ENCODE measurements at places on chromosomes 2 and 18.

DNA sequence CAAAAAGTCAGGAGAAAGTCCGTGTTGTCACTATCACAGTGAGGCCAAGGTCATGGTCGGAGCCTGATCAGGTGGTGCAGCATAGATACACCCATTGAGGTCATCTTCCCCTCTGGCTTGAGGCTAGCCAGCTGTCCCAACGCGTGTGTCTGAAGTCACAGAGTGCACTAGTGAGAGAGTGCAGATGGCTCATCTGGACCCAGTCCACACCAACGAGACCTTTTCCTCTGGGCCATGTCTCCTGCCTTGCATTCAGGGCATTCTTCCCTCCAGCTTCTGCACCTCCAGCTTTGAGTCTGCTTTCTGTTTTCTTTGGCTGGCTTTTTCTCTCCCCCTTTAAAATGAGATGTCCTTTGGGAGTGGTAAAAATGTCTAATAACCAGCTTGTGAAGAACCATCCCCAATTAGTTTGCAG, 146.9 kb downstream of the TDRD15 start:
- no peak for DNase-seq

DNA sequence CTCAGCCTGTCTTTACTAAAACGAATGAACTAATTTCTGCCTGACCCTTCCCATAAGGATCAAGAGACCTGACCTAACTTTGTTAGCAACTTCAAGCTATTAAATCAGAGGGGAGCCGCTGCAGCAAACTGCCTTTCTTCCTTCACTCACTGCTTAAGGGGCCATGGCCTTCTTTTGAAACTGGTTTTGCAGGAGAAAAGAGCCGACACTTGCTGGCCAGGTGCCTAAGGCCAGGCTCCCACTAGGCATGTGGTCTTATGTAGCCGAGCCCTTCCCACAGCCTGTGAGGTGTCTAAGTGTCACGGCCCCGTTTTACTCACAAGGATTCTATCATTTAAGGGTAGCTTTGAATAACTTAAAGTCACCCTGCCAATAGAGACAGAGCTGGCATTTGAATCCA, 130.8 kb downstream of the ZNF236 start:
- DNase-seq: no peak

DNA sequence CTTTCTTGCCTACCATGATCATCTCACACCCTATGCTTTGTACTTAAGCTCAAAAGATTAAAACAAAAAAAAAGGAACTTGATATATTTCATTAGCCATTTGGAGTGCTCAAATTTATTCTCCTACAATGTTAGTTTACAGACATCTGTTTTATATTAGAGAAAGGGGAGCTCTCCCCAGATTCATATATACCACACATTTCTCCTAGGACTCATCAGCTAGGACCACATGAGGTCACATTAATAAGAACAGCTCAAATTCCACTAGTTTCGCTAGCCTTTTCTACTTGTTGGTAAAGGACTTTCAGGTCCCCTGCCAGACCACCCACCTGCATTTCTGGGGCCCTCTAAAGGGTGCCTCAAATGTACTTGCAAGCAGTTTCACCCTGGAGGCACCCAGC, 151.2 kb upstream of the MMADHC start:
- DNase-seq: no peak

GRCh38 chr2:208294482-208295024, 28.5 kb downstream of the PIKFYVE start:
- DNase-seq: no peak

GRCh38 chr18:48533340-48534070, 5.3 kb upstream of the CTIF start:
- DNase-seq: no peak

DNA sequence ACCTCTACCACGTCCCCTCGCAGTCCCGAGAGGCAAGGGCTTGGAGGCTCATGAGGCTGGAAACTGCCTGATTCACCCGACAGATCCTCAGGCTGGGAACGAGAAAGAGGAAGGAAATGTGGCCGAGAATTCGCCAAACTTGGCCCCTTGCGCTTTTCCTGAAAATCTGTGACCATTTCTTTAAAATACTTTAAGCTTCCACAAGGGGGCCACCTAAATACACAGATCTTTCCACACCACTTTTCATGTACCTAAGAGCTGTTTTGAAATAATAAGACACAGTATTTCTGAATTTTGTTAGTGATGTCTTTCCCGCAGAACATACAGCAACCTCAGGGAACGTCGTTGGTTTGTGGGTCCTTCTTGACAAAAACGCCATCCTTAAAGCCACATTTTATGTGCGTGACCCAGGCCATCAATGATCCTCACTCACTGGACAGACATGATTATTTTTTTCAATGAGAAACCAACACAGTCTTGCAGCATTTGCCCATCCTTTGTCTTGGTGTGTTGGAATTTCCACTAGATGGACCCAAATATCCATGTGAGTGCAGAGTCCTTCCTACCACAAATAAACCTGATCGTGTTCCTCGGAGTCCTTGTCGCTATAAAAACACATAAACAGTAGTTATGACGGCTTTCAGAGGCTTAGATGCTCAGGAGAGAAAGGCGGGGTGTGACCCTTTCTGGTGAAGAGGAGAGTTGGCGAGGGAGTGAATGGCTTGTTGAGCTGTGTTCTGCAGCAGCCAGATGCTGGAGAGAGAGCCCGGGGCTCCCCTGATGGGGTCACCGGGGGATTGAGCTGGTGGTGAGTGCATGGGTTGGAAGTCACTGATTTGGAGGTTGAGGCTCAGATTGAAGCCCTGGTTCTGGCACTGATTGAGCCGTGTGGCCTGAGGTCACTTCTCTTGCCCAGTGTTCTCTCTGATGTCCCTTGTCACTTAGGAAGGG, 25.0 kb downstream of the DCDC2C start:
- no peak for DNase-seq

DNA sequence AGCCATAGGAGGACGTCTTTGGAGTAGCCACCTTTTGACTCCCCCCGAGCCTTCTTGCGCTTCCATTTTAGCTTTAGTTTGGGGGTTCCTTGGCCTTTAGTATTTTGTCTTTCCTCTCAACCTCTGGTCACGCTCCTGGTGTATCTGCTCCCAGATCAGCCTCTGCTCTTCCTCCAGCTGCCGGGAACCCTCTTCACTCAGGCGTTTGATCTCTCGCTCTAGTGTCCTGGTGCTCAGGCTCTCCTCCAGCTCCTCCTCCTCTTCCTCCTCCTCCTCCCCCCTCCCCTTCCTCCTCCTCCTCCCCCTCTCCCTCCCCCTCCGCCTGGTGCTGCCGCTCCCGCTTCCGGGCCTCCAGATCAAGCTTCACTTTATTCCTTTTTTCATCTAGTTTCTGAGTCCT, 1082.3 kb upstream of the TMEFF2 start:
- no peak for DNase-seq

GRCh38 chr2:167182403-167182802, 294.1 kb downstream of the XIRP2 start:
- no peak for DNase-seq

GRCh38 chr2:202031246-202031951, 2.3 kb upstream of the FZD7 start:
- DNase-seq: no peak

DNA sequence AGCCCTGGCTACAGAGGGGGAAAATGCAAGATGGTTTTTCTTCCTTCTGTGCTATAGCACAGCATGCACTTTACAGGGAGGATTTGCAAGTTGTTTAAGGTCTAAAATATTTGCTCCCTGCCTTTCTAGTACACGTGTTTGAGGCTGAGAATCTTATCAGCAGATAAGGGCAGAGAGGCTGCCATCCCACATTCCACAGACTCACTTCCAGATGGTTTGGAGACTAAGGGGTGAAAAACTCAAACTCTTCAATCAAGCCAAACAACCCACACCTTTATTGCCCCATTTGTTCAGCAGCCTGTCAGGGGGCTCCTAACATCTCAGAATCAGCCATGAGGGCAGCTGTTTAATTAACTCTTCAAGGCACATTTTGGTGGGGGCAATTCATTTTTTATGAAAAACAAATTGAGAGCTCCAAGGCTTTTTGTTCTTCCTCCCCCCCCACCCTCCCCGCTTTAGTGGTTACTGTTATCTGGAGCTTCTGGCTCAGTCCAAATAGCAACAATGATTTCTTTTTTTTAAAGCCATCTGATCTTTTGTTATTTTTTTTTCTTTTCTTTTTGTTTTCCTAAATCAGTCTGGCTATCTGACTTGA, 242.6 kb upstream of the NT5C1B start:
- no peak for DNase-seq

- DNase-seq: no peak
These were observed 48.0 kb upstream of the ANXA4 start for GRCh38 chr2:69693775-69694450.

DNA sequence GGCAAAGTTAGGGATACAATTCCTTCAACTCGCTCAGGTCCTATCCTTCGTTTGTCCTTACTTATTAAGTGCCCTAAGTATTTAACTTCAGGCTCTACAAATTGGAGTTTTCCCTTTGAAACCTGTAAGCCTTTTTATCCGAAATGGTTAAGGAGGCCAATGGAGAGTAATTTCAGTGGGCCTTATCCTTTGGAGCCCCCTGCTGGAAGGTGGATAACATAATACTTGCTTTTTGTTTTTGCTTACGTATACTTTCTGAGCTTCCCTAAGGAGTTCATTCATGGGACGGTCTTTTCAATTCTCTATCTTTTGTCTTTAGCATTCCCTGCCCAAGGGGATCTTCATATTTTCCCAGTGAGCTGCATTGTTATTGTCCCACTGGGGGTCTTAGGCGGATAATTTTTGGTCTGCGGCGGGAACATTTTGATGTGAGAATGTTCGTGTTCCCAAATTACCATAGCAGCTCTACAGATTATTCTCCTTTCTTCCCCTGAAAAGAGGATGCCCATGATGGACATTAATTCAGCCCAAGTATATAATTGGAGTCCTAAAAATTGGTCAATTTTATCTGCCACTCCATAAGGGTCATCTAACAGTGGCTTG, 34.4 kb upstream of the TRAPPC8 start:
- no peak for DNase-seq

DNA sequence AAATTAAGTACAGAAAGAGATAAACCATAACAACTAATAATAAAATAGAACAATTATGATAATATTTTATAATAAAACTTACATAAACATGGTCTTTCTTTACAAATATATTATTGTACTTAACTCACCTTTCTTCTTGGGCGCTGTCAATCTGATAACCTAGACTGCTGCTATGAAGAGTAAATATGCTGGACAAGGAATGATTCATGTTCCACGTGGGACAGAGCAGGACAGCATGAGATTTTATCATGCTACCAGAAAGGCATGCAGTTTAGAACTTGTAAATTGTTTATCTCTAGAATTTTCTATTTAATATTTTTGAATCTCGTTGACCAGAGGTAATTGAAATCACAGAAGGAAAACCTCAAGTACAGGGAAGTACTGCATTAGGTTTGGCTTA, 210.7 kb downstream of the ANKRD30B start:
- DNase-seq: no peak

DNA sequence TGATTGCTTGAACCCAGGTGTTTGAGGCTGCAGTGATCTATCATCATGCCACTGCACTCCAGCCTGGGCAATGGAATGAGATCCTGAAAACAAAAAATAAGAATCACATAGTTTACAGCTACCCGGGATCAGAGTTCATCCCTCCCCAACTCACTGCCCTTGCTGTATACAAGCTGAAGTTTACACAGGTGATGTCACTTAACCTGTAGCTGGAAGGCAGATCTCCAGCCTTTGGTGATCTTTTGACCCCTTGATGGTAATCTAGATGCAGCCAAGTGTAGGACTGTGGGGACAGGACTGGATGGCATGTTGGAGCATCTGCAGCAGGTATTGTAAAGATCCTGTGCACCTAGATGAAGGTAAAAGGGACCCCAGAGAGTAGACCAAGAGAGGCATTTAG, 66.7 kb upstream of the SLC14A2 start:
- DNase-seq: no peak

- no peak for DNase-seq
These were observed 103.4 kb downstream of the NRP2 start for GRCh38 chr2:205785507-205786260.

DNA sequence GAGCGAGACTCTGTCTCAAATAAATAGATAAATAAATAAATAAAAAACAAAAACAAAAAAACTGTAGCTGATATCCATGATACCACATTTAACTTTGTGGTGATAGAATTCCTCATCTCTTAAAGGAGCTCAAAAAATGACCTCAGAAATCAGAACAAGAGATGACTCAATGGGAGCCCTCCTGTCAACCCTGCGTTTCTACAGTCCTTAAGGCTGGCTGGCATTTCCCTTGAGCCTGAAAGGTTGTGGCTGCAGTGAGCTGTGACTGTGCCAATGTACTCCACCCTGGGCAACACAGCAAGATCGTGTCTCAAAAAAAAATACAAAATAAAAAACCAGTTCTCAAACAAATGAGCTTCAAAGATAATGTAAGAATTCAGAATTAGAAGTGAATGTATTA, 40.4 kb downstream of the CHST9 start:
- DNase-seq: no peak

- DNase-seq: no peak
These were observed 37.4 kb downstream of the ACTR2 start for GRCh38 chr2:65264821-65265670.

GRCh38 chr2:19902216-19902740, 495 bp upstream of the TTC32 start:
- DNase-seq: no peak

DNA sequence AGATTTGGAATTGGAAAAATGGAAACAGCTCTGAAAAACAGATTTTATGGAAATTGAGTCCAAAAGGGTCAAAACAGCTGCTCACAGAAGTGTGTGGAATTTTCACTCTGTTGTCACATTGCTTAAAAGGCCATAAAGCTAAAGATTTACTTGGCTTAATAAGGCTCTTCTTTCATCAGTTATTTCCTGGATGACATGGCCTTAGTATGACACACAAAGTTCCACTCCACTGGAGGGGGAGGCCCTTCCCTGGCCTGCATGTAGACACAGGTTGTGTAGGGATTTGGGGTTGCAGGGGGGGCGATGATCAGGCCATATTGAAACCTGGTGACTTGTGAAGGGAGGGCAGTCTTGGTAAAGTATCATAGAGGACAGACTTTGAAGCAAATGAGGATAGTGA, 34.0 kb downstream of the TMEM185B start:
- no peak for DNase-seq

GRCh38 chr18:79857082-79857671, 59.4 kb downstream of the KCNG2 start:
- peak; percentile 52 for DNase-seq

GRCh38 chr2:55550368-55551102, 31.0 kb downstream of the CFAP36 start:
- no peak for DNase-seq

DNA sequence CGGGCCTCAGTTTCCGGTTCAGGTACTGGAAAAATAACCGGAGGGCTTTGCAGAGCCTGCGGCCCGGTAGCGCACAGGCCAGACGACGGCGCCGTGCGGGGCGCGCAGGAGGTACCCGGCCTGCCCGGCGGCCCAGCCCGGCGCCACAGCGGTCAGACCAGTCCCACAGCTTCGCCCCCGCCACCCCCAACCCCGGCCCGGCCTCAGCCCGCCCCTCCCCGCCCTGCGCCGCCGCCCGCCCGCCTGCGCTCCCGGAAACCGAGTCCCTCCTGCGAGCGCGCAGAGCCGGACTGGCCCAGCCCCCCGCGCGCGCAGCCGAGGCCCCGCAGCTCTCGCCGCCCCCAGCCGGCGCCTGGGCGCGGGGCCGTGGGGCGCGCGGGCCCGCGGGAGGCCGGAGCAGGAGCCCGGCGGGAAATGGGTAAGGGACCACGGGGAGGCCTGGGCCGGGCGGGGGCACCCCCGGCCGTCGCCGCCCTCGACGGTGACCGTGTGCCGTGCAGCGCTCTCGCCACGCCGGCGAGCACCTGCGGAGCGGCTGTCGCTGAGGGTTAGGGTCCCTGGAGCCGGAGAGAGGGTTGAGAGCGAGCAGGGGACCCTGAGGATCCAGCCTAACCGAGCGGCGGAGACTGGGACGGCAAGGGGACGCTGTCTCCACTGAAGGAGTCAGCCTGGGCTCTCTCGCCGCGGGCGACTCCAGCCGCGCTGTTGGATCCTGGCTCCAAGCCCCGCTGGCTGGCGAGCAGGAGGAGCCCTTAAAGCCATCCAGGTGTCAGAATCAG, 16.5 kb upstream of the PSD4 start:
- DNase-seq: no peak

All from C1 segment of cervical spinal cord (tissue), 14 donors.